GM12878 (cell line): ENCODE measurements at places on chromosomes 7 and 10. TPM values are rescaled to one million over a fixed set of nuclear protein-coding genes. Genes with fewer than 3 reads are reported as not detected.

Gene C10orf71
- not detected in 2 replicates for polyA plus RNA-seq

Gene IDI2
- not detected in 2 replicates for polyA plus RNA-seq

Gene VSTM4
- polyA plus RNA-seq = not detected in 2 replicates

Gene TDRD1
- polyA plus RNA-seq = not detected in 2 replicates

Gene SAP25
- 1.1 and 1.2 TPM in 2 replicates for polyA plus RNA-seq

Gene OR2A1
- 0.05 TPM in 1 of 2 replicates, not detected in the other for polyA plus RNA-seq

Gene MMP21
- polyA plus RNA-seq = 0.08 TPM in 1 of 2 replicates, not detected in the other

Gene TOMM7
- 431 and 460 TPM in 2 replicates for polyA plus RNA-seq

Gene ABLIM1
- 26.1 and 27.0 TPM in 2 replicates for polyA plus RNA-seq

Gene SLC26A5
- polyA plus RNA-seq = 0.07 TPM in 1 of 2 replicates, not detected in the other

Gene BTBD16
- polyA plus RNA-seq = not detected in 2 replicates

Gene GTF2IRD1
- polyA plus RNA-seq = 0.57 and 1.6 TPM in 2 replicates

Gene H2BK1
- not detected in 2 replicates for polyA plus RNA-seq

Gene ICA1
- polyA plus RNA-seq = 2.6 and 3.3 TPM in 2 replicates

Gene ZNF518A
- polyA plus RNA-seq = 17.2 and 18.7 TPM in 2 replicates

Gene NODAL
- 0.09 TPM in 1 of 2 replicates, not detected in the other for polyA plus RNA-seq

Gene AGBL3
- polyA plus RNA-seq = 5.2 and 7.4 TPM in 2 replicates

Gene SRGN
- 384 and 385 TPM in 2 replicates for polyA plus RNA-seq

Gene GDF2
- not detected in 2 replicates for polyA plus RNA-seq

Gene NRCAM
- polyA plus RNA-seq = 0.87 and 0.92 TPM in 2 replicates

Gene MNX1
- polyA plus RNA-seq = 0.32 and 0.35 TPM in 2 replicates

Gene TMEM213
- not detected in 2 replicates for polyA plus RNA-seq

Gene AMPH
- polyA plus RNA-seq = 0.10 and 0.20 TPM in 2 replicates

Gene THSD7A
- polyA plus RNA-seq = not detected in 2 replicates

Gene NAT16
- polyA plus RNA-seq = not detected in 2 replicates

Gene SMO
- polyA plus RNA-seq = 1.4 and 1.9 TPM in 2 replicates

Gene RHEB
- polyA plus RNA-seq = 60.1 and 61.3 TPM in 2 replicates

Gene GIMAP5
- 3.1 and 3.8 TPM in 2 replicates for polyA plus RNA-seq

Gene PAPOLB
- not detected in 2 replicates for polyA plus RNA-seq

Gene SLC13A1
- polyA plus RNA-seq = not detected in 2 replicates

Gene COL1A2
- polyA plus RNA-seq = 1.9 and 2.4 TPM in 2 replicates

Gene CREB5
- 47.8 and 50.6 TPM in 2 replicates for polyA plus RNA-seq

Gene PSD
- 2.0 and 2.1 TPM in 2 replicates for polyA plus RNA-seq
